ENCODE measurements at places on chromosomes 2 and 18. TPM values are rescaled to one million over a fixed set of nuclear protein-coding genes. Genes with fewer than 3 reads are reported as not detected.

DNA sequence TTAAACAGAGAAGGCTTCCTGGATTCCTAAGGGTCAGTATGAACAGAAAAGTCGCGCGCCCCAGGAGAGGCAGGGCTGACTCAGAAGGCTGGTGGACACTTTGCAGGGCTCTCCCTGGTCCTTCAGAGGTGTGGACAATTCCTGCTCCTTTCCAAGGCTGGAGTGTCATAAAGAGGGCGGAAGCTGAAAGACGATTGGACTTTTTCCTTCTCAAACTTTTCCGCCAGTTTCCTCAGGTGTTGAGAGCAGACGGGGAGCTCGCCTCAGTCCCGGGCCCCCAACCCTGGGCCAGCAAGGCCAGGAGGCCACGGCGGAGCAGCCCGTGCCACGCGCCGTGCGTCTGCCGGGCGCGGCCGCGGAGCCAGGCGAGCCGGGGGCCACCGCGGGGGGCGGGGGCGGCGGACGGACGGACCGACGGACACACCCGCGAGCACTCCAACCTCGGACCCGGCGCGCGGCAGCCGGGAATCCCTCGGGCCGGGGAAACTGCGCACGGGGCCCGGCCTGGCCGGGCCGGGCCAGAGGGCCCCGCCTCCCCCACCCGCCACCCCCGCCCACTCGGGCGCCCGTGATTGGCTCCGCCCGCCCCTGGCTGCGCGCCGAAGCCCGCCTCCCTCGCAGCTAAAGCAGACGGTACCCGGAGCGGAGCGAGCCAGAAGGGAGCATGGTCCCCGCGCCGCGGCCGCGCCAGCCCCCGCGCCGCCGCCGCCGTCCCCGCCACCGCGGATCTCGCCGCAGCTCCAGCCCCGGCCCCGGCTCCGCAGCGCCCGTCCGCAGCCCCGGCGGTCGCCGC, at the start of gene KLHL29:
KLHL29 (plus strand) TSS at position 629 of the 793 bp plus-strand sequence. CDS start 177,018 bp downstream, outside the sequence.
- DNase-seq: peak; percentile 93

- DNase-seq: no peak
Observed at GRCh38 chr2:218063896-218064295, 5.2 kb upstream of the RUFY4 start.

Gene FAP
- 1.3 TPM for total RNA-seq

DNA sequence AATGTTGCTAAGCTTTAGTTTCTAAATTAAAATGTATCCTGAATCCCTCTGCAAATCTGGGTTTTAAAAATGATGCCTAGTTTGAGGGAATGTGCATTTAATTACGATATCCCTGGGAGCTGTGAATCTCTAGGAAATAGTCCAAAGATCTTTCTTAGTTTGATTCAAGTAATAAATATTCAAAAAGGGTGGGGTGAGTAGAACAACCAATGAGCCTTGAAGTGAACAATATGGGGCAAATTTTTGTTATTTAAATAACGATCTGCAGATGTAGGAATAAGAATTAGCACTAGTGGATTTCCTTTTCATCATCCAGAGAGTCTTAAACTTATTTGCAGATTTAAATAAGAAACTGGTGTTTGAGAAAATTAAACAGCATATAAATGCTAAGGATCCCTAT, 106.3 kb downstream of the ACVR1 start:
- no peak for DNase-seq

DNA sequence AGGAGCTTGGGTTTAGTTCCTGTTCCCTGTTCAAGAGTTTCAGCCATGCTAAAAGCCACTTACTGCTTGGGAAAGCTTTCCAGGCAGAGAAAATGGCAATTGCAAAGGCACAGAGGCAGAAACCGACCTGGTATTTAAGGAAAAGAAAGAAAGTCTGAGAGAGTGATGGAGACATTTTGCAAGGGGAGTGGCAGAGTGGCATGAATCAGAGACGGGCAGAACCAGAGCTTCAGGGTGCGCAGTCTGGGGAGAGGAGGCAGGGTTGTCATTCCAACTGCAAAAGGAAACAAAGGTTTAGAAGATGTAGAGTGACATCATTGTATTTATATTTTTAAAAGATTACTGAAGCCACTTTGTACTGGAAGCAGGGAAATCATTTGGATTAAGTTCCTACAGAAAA, 14.9 kb upstream of the GNAL start:
- no peak for DNase-seq

- no peak for DNase-seq
Observed at GRCh38 chr2:182852090-182852489, 14.3 kb downstream of the FRZB start.

Gene TBC1D8
- total RNA-seq: 47.8 TPM

- DNase-seq: no peak
Observed at GRCh38 chr2:146131048-146131447, 1611.1 kb upstream of the ZEB2 start.

DNA sequence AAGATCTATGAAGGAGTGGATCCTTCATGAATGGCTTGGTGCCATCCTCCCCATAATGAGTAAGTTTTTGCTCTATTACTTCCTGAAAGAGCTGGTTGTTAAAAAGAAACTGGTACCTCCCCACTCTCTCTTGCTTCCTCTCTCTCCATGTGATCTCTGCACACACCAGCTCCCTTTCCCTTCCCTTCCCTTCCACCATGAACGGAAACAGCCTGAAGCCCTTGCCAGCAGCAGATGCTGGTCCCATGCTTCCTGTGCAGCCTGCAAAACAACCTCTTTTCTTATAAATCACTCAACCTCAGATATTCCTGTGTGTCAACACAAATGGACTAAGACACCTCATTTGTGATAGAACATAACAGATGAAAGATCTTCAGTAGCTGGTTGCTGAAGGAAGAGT, 303.5 kb upstream of the ACVR2A start:
- no peak for DNase-seq

GRCh38 chr2:111927723-111928122, 29.3 kb downstream of the MERTK start:
- no peak for DNase-seq

Gene GAREM1
- total RNA-seq: 20.8 TPM

DNA sequence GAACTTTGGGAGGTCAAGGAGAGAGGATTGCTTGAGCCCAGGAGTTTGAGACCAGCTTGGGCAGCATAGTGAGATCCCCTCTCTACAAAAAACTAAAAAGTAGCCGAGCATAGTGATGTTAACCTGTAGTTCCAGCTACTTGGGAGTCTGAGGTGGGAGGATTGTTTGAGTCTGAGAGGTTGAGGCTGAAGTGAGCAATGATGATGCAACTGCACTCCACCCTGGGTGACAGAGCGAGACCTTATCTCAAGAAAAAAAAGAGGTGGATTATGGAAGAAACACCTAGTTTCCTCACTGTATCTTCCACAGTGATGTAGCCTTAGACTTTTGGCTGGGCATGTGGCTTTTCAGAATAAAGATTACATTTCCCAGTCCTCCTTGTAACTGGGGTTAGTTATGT, 237.2 kb upstream of the SPRED2 start:
- no peak for DNase-seq

DNA sequence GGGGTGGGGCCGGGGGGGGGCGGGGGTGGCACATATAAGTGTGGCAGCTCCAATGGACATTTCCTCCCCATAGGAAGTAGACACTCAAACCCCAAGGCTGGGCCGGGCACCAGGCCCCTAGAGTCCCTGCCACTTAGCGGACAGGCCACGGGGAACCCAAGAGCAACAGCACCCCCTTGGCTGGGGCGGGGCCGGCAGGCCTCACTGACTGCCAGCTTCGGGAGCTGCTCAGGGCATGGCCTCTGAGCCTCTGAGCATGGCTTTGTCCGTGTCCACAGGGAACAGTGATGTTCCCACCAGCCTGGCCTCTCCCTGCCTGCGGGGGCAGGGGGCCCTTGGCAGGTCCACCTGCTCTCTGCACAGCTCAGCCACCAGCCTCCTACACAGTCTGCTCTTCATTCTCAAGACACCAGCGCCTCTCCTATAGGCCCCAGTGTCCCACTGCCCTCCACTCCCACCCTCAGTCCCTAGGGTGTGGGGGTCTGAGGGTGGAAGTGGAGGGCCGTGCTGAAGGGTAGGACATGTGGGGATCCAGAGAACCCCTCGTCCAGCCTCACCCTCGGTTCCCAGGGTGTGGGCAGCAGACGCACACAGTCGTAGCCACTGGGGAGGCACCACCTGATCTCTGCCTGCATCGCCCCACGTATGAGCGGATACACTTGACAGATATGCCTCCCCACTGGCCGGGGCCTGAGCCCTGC, 106.7 kb downstream of the FAM210A start:
- no peak for DNase-seq

- no peak for DNase-seq
Observed at GRCh38 chr2:239853121-239853520, 172.0 kb downstream of the NDUFA10 start.

DNA sequence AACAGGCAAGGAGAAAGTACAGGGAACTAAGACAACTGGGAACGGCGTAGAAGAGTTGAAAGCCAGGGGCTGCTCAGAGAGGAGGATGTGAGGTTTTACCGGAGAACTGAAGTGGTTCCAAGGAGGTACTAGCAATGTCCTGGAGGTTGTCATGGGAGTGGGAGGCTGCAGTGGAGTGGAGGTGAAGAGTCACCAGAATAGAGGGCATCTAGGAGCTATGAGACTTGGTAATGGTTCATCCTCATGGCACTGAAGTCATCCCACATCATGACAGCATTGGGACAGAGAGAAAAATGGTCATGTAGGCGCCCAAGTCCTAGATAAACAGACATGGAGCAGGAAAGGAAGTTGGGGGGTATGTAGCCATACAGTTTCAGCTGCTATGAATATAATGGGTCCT, 26.3 kb downstream of the MRPL33 start:
- no peak for DNase-seq

Gene CABYR
- total RNA-seq: not detected

DNA sequence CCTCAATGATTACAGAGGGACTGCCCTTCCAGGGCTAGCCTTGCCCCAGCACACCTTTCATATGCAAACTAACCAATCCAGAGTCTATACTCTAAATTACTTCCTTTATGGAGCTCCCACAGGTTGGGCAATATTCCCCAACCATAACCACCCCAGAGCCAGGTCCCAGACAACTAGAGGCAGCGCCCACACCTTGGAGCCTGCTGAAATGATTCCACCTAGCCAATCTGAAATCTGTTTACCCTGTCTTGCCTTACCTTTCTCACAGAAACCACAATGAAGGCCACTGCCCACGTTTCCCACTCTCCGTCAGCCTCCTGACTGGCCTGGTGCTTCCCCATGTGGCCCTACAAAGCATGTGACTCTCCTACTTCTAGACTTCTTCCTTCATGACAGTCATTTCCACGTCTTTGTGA, 62.0 kb downstream of the REEP1 start:
- DNase-seq: no peak
